Endothelial cell of umbilical vein (primary cell): ENCODE measurements at places on chromosomes 1 and 21. TPM values are rescaled to one million over a fixed set of nuclear protein-coding genes. Genes with fewer than 3 reads are reported as not detected.

Gene GJA5
- total RNA-seq: 0.55 and 3.2 TPM in 2 replicates

Gene GFI1
- total RNA-seq: 0.11 and 0.14 TPM in 2 replicates

Gene AMPD1
- not detected in 2 replicates for total RNA-seq

Gene FCRLA
- not detected in 2 replicates for total RNA-seq

Gene HMGN1
- total RNA-seq: 360 and 389 TPM in 2 replicates

Gene CRYAA
- total RNA-seq: not detected in 2 replicates

Gene FALEC
- not detected in 2 replicates for total RNA-seq

Gene CACNA1S
- not detected in 2 replicates for total RNA-seq

Gene TMEM240
- total RNA-seq: 7.0 and 8.8 TPM in 2 replicates

Gene KCNK1
- total RNA-seq: 1.0 and 2.8 TPM in 2 replicates

Gene FMO1
- total RNA-seq: not detected in 2 replicates

Gene WNT3A
- total RNA-seq: not detected in 2 replicates

Gene GPR61
- not detected in 2 replicates for total RNA-seq

Gene SH2D1B
- total RNA-seq: not detected in 2 replicates

Gene TLR5
- total RNA-seq: 0.15 and 0.16 TPM in 2 replicates

Gene RGS18
- total RNA-seq: not detected in 2 replicates

Gene ADGRL4
- 143 and 205 TPM in 2 replicates for total RNA-seq

Gene COL11A1
- total RNA-seq: not detected in 2 replicates

Gene VANGL2
- not detected in 2 replicates for total RNA-seq

Gene CYP4Z1
- not detected in 2 replicates for total RNA-seq

Gene CYB561D1
- total RNA-seq: 6.9 and 7.3 TPM in 2 replicates

Gene FAF1
- total RNA-seq: 55.3 and 57.6 TPM in 2 replicates
